Activated CD4-positive, alpha-beta T cell treated with anti-CD3 and anti-CD28 coated beads, Interleukin-2, amount 50 U/mL, for 24 hours (primary cell): ENCODE measurements at places on chromosomes 3 and 15.

GRCh38 chr3:76954412-76954811, 85.5 kb upstream of the ROBO2 start:
- no peak for DNase-seq

DNA sequence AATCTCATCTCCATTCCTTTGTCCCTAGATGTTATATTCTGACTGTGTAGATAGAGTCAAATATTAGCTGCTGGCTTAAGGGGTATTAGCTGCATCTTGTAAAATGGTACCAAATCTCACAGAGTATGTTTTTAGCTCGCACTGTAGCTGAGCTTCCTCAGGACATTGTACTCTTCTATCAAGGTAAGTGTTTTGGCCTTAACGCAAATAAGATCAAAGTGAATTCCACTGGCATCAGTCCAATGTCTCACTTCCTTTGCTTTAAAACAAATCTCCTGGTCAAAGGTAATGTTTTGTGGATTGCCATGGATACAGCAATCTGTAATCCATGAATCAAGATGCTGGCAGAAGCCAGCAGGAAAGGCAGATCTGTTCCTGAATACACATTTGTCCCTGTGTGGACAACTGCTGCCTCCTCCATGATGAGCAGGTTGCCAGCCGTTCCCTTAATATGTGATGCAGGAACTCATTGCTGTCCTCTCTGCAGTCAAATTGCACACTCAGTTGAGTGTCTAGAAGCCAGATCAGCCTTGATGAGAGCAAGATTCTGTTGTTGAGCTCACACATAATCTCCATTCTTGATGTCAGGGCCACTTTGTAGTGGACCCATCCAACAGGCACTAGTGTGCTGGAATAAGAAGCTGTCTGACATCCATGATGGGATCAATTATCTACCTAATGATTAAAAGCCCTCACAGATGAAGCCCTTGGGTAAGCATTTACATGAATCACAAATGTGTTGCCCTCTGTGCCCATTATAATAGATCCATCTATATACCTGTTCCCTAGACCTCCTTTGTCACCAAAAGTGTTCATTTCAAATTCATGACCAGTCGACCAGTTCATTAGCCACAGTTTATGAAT, 96.6 kb upstream of the AGTR1 start:
- no peak for DNase-seq

- DNase-seq: no peak
These were observed 16.0 kb downstream of the CAPN3 start for GRCh38 chr15:42375252-42375651.

GRCh38 chr15:93587059-93587521, 498.1 kb upstream of the RGMA start:
- no peak for DNase-seq

- no peak for DNase-seq
These were observed 8.6 kb downstream of the LTF start for GRCh38 chr3:46456118-46456517.
